HCT116 (cell line): ENCODE measurements at places on chromosomes 2 and 18. TPM values are rescaled to one million over a fixed set of nuclear protein-coding genes. Genes with fewer than 3 reads are reported as not detected.

The RFX8 gene
- total RNA-seq, result not detected

The ABCA12 gene
- total RNA-seq, result 1.3 TPM

The RAB10 gene
- total RNA-seq, result 167 TPM

The SULT1C4 gene
- total RNA-seq, result not detected

The KIAA2012 gene
- total RNA-seq, result not detected

The ADD2 gene
- 0.15 TPM for total RNA-seq

The SCN3A gene
- total RNA-seq, result not detected

The NEB gene
- 0.34 TPM for total RNA-seq

The ITGAV gene
- total RNA-seq, result 36.3 TPM

The CHRNG gene
- total RNA-seq, result not detected

The SEPTIN10 gene
- 113 TPM for total RNA-seq
